ENCODE measurements at places on chromosomes 2 and 18.

- no peak for DNase-seq
These were observed 98.1 kb downstream of the SETBP1 start for GRCh38 chr18:44778788-44779187.

GRCh38 chr2:105239924-105240323 lies 1.6 kb upstream of the GPR45 start:
- DNase-seq = no peak

DNA sequence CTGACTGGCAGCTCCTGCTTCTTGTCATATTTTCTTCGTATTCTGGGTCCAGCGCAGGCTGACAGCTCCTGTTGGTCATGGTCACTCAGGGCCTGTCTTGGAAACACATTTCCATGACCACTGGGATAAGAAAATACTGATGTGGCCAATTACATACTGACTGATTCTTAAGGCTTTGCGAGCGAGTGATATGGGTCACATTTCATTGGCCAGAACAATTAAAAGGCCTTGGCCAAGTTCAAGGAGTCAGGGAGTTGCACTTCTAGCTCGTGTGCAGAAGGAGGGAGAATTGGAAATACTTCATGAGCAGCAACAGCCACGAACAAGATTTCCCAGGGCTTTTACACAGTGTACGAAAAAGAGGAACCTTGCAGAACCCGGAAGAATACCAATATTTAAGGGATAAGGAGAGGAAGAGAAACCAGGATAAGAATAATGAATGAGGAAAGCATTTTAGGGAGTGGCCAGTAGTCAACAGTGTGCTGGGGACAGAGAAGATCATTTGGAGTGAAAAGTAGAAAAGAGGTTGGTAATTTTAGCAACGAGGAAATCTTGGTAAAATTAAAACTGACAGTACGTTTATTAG lies 149.5 kb downstream of the ATP9B start:
- no peak for DNase-seq

DNA sequence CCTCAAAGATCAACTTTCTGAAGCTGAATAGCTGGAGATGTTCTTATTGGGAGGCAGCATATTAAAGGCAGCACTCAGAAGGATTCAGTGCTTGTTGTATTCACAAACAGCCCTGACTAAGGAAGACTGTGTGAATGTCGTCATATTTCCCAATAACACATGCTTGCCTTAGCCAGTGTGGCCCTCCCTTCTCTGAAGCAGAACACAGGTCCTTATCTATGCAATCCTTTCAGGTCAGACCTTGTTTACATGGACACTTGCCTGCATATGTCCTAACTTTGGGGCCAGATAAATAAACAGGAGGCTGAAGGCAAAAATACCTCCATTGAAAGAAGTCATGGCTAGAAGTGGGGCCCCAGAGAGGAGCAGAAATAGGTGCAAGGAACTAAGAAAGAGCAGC lies 97.2 kb downstream of the SLC4A3 start:
- DNase-seq = no peak

GRCh38 chr2:217661378-217661777 lies 341.4 kb downstream of the TNS1 start:
- DNase-seq = no peak

GRCh38 chr18:65869527-65869926 lies 118.7 kb downstream of the CDH7 start:
- no peak for DNase-seq

DNA sequence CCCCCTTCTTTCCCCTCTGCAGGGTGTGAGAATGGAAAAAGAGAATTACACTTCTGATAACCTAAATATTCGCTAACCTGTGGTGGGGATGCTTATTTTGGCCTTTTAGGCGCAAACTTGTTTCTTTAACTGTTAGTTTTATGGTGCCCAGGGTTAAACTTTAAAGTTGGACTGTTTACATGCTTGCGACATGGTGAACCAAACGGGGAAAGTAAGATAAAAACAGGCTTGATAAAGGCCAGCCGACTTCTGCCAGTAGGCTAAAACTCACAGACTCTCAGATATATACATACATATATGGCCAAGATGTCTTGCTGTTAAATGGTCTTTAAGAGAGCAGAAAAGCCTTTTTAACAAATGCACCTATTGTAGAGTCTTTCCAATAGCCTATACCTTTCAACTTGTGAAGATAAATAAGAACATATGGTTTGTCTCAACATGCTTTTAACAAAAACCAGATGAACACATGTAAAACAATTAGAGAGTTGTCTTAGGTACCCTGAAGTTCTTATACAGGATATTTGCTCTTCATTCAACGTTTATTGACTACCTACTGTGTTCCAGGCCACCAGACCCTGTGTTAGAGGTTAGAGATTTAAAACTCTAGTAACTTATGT lies 29.0 kb downstream of the PRKCE start:
- no peak for DNase-seq

GRCh38 chr2:26325851-26326250 lies 20.1 kb upstream of the SELENOI start:
- DNase-seq = no peak

DNA sequence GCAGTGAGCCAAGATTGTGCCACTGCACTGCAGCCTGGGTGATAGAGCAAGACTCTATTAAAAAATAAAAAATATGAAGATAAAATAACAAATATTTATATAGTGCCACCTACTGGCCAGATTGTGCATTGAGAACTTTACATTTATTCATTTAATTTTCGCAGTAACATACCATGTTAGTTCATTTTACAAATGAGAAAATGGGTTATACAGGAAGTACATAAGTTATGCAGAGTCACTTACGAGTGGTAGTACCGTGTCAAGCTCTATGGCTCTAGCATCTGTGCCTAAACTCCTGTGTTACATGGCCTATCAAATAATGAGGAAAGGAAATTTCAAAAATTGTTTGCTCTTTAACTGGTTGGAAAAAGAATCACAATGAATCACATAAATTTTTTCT lies 27.9 kb downstream of the RIF1 start:
- no peak for DNase-seq

- no peak for DNase-seq
These were observed 1635.9 kb upstream of the LRRTM1 start for GRCh38 chr2:81940266-81940955.

GRCh38 chr18:53752781-53753367 lies 471.6 kb downstream of the MBD2 start:
- no peak for DNase-seq

GRCh38 chr2:240567137-240567871 lies 980 bp upstream of the RNPEPL1 start:
- DNase-seq = no peak

GRCh38 chr2:46506131-46506706 lies 26.9 kb downstream of the TMEM247 start:
- DNase-seq = no peak

All from stimulated activated CD8-positive, alpha-beta memory T cell treated with anti-CD3 and anti-CD28 coated beads, Interleukin-2, amount 100 ng/mL, for 1 hour (primary cell).